ENCODE measurements at places on chromosomes 5 and 9.

DNA sequence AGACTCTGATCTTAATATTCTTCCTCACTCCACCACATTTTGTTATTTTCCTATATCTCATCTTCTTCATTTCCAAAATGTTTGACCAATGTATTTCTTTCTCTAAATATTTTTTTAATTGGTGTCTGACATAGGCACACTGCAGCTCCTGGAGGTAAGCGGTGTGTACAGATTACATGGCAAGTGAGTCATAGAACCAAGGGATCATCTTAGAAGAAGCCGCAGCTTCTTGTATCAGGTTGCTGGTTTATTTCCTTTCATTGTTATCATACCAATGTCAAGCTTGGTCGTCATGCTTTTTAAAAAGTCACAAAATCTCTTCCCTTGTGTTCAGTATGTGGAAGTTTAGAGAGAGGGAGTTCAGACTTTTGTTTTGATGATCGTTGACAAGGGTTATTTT is 526.1 kb upstream of the CDH18 start:
- no peak for DNase-seq

DNA sequence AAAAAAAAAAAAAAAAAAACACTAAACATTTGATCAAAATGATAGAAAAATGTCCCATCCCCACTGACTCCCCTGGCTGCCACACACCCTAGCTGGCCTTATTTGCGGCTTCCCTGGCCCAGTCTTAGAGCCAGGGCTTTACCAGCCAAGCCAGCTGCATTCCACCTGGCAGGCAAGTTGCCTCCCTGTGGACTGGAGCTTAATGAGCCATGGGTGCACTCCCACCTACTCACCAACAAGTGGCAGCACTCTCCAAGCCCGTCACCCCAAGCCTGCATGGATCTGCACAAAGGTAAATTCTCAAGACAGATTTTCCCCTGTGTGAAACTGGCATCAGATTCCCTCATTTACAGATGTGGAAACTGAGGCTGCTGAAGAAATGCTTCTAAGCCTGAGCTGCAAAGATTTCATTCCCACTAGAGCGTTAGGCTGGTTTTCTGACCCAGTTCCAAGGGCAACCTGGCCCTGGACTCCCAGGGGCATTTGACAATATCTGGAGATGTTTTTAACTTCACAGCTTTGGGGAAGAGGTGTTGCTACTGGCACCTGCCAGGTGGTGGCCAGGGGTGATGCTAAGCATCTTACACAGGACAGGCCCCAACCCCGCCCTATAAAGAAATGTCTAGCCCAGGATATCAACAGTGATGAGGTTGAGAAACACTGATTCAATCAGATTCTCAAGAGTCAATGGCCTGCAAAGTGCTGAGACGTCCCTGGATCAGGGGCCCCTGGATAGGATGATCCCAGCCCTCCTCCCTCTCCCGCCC is 21.9 kb upstream of the VDAC1 start:
- DNase-seq: no peak

GRCh38 chr5:127587246-127587917 is 61.5 kb upstream of the CTXN3 start:
- no peak for DNase-seq

- no peak for DNase-seq
Observed at GRCh38 chr5:16656561-16657191, 39.9 kb upstream of the RETREG1 start.

- no peak for DNase-seq
Observed at GRCh38 chr9:10903969-10904368, 291.2 kb upstream of the PTPRD start.

GRCh38 chr5:82597437-82597836 is 319.3 kb upstream of the RPS23 start:
- DNase-seq: no peak

DNA sequence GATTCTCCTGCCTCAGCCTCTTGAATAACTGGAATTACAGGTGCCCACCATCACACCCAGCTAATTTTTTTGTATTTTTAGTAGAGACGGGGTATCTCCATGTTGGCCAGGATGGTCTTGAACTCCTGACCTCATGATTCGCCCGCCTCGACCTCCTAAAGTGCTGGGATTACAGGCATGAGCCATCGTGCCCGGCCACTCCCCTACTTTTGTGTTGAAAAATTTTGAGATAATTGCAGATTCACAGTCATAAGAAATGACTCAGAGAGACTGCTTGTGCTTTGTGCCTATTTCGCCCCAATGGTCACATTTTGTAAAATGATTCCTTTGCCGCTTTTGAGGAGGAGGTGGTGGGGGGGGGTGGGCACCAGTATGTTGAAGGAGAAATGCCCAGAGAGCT is 48.1 kb upstream of the SH3PXD2B start:
- no peak for DNase-seq

- DNase-seq: no peak
Observed at GRCh38 chr9:97714435-97714834, 17.3 kb upstream of the XPA start.

GRCh38 chr9:136313111-136314055 is 9.5 kb upstream of the CCDC187 start:
- DNase-seq: no peak

DNA sequence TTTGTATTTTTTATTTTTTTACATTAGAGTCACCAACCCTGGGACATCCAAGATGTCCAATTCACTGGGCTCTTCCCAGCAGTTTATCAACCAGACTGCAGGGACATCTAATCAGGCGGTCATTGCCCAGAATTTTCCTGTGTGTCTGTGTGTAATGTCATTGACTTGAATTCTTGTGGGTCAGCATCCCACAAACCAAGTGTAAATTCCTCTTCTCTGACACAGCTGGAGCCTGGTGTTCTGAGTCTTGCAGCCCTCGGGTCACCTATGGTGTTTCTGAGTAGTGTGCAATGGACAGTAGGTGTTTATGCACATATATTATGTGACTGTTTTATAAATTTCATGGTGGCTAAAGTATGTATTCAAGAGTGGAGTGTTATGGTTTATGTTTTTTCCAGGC is 815.7 kb downstream of the SEMA5A start:
- no peak for DNase-seq

- DNase-seq: no peak
Observed at GRCh38 chr9:91282292-91282691, 79.4 kb downstream of the AUH start.

DNA sequence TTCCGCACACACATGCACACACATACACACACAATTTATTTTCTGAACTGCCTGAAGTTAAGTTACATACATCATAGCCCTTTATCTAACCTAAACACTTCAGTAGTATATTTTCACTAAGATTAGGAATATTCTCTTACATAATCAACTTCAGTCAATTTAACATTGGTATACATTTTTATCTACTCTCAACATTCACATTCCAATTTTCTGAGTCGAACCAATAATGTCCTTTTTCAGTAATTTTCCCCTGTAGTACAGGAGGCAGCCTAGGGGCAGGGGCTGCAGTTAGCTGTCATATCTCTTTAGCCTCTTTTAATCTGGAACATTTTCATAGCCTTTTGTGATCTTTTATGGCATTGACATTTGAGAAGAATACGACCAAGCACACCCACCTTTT is 150.1 kb downstream of the DAB2IP start:
- no peak for DNase-seq

DNA sequence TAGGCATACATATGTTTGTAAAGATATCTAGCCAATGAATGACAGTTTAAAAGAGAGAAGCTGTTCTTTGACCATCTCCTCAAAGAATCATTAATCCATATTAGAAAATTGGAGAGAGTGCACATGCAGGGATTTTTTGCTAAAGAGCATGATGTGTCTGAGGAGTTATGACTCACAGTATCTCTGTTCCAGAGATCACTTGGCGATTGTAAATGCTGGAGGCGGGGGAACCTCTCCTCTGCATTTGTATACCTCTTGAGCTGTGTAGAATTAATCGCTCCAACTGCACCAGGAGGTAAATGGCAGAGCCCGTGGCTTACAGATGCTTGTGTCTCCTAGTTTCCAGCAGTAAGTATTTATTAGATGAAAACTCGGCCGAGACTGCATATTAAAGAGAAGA is 3.6 kb upstream of the SPATA31D1 start:
- DNase-seq: no peak

DNA sequence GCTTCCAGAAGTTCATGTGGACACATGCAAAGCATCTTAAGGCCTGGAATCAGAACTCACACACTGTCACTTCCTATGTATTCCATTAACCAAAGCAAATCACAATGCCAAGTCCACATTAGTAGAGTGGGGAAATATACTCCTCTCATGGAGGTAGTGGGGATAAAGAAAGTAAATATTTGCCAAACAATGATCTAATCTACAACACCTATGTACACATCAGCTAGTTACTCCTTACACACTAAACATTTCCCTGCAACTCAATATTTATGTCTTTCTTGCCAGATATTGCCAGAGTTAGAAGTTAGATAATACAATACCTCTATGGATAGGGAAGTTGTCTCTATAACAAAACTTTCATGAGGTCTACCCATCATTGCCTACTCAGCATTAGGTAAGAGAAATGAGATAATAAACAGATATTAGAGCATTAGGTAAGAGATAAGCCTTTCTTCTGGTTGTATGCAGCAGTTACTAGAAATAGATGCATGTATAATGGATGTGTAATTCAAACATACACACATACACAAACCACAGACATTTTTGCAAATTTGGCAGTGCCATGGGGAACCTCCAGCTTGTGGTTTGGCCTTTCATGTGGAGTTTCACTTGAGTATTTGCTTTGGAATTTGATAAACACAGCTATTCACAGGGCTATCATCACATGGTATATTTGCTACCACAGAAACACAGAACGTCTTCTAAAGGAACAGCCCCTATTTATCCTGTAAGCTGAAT is 196.5 kb downstream of the TLE1 start:
- no peak for DNase-seq

GRCh38 chr5:150623152-150623877 is 17.1 kb upstream of the SYNPO start:
- DNase-seq: no peak

DNA sequence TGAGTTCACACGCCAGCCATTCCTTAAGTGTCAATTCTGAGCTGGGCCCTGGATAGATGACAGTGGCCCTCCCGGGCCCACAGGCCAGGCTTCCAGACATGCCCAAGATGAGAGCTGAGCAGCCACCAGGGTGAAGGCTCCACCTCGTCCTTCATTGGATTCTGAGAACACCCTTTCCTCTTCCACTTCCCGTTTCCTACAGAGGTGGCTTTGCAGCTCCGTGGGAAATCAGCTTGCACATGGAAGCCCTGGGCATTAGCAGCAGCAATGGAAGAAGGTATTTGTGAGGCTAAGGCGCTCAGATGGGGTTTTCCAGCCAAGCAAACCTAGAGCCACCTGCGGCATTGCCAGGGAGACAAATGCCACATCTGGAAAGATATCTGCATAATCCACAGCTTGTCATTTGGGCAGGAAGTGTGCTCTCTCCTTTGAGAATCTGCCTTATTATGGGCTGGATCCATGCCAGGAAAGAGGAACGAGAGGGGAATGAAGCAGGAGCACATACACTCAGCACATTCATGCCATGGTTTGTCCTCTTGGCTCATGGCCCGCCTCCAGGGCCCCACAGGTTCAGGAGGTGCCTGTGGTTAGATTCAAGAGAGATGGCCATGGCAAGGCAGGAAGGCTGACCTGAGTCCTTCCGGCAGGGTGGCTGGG is 34.1 kb downstream of the CFAP77 start:
- DNase-seq: no peak

GRCh38 chr5:139825690-139826089 is 30.1 kb downstream of the PSD2 start:
- no peak for DNase-seq

DNA sequence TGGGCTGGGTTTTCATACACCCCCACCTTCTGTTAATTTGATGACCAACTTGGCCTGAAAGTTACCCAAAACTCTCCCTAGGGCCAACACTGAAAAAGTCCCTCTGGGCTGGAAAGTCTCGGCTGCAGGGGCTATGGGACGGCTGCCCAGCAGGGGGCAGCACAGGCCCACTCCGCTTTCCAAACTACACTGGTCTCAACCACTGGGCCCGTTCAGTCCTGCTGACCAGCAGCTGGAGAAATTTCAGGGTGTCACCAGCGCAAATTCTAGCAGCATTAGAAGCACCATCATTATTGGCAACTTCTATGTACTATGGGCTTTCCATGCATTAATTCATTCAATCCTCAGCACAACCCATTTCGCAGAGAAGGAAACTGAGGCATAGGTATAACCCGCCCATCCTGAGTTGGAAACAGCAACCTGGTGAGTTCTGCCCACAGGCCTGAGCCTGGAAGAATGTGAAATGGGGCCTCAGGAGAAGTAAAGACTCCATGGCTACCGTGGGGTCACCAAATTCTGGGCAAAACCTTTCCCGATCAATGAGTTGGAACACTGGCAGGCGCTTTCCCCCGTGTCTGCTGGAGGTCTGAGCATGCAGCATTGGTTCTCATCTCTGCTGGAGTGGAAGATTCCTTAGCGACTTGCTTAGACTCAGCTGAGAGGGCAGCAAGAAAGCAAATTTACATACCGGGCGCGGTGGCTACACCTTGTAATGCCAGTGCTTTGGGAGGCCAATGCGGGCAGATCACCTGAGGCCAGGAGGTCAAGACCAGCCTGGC is 9.7 kb downstream of the ORM2 start:
- peak; percentile 42 for DNase-seq

- no peak for DNase-seq
Observed at GRCh38 chr5:57199866-57200265, 26.0 kb downstream of the GPBP1 start.

DNA sequence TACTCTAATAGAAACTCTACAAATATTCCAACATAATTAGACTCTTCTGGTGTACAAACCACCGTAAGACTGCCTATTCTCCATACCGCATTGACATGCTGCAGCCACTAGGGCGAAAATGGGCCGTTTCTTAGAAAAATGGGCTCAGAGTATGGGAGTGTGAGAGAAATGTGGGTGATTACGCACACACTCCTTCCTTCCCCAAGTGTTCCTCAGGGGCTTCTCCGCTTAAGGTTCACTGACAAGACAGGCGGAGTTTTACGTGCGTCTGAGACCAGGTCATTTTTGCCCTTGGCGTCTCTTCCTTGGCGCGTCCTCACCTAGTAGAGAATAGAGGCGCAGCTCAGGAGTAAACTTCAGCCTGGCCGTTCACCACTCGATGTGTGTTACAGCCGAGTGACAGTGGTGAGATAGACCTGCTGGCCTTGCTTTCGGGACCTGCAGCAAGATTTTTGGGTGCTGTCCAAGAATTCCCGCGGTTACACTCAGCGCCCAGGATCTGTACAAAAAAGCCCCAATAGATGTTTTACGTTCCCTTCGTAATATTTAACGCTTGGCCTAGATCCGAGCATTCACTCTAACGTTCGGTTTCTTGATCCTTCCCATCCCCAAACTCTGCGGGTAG is 1.8 kb upstream of the NTRK2 start:
- DNase-seq: no peak

- DNase-seq: no peak
Observed at GRCh38 chr9:114025760-114026159, 52.3 kb downstream of the AMBP start.

DNA sequence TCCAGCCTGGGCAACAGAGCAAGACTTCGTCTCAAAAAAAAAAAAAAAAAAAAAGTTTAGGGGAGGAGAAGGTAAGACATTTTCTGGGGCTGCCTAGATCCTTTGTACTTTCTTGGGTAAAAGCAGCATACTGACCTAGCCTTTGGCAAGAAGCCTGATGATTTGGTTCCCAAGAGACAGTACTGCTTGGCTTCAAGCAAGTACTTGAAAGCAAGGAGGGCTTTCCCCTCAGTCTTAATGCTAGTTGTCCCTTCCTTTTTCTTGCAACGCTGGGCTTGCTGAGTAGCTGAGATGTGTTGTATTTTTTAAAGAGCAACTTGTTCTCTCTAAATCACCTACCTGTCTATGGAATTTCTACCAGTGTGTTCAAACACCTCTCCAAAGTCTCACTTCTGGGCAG is 76.2 kb downstream of the INSYN2B start:
- DNase-seq: no peak
